Activated naive CD4-positive, alpha-beta T cell treated with anti-CD3 and anti-CD28 coated beads, Interleukin-2, amount 10 ng/mL, durations not matched to agents 7 days and 5 days (primary cell): ENCODE measurements at places on chromosomes 5 and 9.

DNA sequence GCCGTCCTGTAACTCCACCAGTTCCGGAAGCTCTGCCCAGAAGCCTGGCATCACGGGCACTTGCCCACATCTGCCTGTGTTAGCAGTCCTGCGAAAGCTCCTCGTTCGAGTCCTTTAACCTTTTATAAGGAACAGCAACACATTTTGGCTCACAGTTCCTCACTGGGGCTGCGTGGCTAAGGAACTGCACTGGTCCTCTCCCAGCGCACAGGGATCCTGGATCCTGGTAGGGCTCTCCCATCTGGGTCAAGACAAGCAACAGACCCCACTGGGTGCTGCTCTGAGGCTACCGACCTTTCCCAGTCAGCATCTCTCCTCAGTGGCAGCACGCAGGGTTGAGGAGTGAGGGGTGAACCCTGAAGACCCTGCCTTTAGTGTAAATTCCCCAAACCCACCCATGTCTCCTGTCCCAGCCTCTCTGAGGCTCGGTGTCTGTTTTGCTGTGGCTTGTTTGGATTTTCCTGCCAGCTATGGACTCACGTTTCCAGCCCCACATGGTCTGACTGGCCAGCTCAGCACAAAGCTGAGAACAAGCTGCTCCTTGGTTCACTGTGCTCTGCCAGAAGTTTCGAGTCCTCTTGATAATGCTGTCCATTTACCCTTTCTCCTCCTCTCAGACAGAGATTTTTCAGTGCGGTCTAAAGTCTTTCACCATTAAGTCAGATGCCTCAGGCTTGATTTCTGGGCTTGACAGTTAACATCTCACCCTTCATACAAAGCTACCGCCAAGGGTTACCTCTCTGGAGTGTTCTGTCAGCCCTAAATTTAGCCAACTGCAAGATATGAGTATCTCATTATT is 80.0 kb downstream of the AK8 start:
- DNase-seq: no peak

DNA sequence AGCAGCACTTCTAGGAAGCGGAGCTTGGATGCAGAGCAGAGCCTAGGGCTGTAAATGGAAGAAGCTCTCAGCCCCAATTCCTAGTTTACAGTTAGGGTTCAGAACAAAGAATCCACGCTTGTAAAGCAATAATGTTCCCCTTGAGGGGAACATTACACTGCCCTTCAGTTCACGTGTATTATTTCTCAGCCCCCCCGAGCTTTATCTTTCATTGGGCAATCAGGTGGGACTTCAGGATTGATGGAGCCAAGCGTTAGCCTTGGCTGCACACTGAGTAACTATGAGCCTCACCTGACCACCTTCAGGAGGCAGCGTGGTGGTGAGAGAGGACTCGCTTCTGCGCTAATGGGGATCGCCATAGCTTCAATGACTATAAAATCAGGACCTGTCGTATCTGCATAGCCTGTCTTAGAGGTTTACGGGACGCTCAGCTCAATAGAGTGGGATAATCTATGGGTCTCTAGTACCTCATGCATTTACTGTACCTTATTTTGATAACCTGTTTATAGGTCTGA is 157.0 kb upstream of the RASEF start:
- no peak for DNase-seq

DNA sequence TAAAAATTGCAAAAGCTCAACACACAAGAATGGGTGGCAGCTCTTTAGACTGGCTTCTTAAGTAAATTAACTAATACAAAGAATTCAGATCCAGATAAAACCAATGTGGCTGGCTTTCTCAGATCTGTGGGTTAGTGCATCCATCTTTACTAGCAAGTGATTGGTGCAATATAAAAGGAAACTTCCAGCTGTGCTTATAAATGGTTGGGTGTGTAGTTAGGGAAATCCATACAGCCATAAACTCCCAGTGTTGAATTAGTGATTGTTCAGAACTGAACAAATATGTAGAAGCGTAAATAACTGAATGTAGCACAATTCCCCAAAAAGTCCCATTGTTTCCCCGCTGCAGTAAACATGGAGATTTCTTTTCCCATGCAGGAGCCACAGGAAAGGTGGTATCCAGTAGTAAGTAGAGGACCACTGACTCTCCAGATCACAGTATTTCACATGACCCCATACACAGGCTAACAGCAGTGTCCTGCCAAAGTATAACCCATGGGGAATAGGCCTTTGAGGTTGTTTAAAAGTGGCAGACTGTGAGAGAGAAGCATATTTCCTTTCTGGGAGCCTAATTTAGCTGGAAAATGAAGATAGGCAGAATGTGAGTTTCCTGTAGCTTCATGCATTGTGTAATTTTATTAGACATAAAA is 173.1 kb upstream of the SLC12A2 start:
- DNase-seq: no peak

- DNase-seq: no peak
Measured at GRCh38 chr5:76487821-76488220, 84.7 kb downstream of the IQGAP2 start.

DNA sequence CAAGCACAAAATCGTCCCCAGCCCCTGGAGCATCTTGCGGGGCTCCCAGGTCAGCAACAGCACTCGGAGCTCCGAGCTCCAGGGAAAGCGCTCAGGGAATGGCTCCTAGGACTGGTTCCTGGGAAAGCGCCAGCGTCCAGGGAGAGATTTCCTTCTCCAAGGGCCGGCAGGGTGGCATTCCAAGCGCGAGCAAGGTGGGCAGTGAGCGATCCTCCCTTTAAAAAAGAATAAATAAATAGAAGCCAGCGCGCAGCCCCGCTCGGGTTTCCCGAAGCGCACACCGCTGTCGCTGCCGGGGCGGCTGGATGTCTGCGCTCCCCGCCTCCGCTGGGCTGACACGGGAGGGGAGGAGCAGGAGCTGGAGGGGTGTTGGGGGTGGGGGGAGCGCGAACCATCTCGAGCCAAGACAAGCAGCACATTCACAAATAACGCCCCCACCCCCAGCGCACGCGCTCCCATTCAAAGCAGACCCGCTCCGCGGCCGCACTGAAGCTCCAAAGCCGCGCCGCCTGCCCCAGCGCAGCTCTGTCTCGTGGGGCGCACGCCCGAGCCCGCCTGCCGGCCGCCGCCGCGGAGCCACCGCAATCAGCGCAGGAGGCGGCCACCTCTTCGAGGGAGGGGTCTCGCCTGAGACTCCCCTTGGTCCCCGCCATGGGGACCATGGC is 327.4 kb downstream of the SH3GL2 start:
- DNase-seq: no peak

GRCh38 chr5:7422316-7423106 is 26.6 kb downstream of the ADCY2 start:
- DNase-seq: no peak

GRCh38 chr9:127503379-127503921 is 52.1 kb downstream of the LRSAM1 start:
- DNase-seq: no peak

DNA sequence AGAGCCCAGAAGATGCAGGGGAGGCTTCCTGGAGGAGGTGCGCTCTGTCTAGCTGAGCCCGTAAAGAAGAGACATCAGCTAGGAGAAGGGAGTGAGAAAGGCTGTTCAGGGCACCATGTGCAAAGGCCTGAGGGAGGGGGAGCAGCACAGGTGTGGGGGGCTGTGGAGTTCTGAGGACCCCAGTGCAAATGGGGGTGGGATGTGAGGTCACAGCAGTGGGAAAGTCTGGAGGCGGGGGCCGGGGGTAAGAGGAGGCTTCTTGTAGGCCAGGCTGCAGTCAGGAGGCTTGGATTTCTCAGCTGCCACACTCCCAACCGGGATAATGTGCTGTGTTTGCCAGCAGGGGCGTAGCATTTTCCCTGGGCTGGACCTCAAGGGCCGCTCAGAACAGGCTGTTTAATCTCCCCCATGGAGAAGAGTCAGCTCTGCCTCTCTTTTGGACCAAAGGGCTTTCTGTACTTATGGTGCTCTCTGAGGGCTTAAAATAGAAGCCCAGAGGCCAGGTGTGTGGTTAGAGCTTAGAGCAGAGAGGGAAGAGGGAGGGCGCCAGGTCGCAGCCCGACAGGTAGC is 5.7 kb downstream of the NEURL1B start:
- DNase-seq: no peak

GRCh38 chr9:134571946-134572917 is 69.4 kb upstream of the COL5A1 start:
- DNase-seq: no peak

DNA sequence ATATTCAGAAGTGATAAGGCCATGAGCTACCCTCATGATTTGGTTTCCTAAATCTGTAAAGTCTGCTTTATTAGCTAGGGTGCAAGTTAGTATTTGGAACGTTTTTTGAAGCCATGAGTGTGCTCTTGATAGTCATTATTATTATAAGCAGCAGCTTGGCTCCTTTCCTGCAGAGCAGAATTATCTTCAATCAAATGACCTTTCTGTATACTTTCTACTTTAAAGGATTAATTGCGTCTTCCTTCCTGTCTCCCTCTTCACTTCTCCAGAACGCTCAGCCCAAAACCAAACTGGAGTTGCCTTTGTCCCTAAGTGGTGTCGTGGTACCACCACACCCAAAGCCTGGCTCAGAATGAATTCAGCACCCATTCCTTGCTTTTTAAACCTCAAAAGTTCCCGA is 211.3 kb downstream of the ARHGAP26 start:
- no peak for DNase-seq

- DNase-seq: no peak
Measured at GRCh38 chr9:38670542-38671371, 49.2 kb downstream of the FAM240B start.
